ENCODE measurements at places on chromosomes 3 and 15.

GRCh38 chr3:51944451-51945021 is 2.4 kb downstream of the PARP3 start:
- DNase-seq, result no peak

DNA sequence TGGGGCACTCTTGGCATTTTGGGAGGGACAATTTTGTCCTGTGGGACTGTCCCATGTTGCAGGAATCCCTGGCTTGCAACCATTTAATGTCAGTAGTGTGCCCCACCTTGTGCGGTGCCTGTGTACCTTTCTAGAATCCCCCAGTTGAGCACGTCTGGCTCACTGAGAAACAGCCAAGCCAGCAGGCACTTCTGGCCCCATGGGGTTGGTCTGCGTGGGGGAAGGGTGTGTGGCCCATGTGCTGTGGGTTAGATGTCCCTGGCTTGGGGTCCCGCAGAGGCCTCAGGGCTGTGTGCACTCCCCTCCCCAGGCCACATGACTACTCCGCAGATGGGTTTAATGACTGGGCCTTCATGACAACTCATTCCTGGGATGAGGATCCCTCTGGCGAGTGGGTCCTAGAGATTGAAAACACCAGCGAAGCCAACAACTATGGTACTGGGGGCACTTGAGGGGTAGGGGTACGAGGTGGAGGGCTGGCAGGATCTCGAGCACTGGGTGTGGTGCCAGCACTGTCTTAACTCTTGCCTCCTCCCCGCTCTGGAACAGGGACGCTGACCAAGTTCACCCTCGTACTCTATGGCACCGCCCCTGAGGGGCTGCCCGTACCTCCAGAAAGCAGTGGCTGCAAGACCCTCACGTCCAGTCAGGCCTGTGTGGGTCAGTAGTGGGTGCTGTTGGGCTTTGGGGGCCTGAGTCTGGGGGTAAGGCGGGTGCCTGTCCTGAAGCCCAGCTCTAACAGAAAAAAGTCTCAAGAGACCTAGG is 3.7 kb upstream of the FES start:
- no peak for DNase-seq

DNA sequence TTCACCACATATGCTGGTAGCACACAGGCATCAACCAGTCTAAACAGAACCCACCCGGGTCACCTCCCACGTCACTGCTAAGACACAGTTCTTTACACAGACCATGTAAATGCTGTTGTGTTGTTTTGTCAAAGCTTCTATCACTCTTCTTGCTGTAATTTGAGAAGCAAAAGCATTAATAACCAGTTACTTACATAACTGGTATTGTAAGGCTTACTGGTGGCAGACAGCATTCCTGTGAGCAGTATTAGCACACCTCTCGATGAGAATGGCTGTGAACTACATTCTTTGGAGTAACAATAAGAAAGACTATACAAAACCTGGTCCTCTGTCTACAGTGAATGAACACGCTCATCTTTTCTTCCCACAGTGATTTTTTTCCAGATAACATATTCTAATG is 479.2 kb downstream of the LPP start:
- DNase-seq, result no peak

- no peak for DNase-seq
Observed at GRCh38 chr3:178059836-178060235, 476.4 kb upstream of the KCNMB2 start.

DNA sequence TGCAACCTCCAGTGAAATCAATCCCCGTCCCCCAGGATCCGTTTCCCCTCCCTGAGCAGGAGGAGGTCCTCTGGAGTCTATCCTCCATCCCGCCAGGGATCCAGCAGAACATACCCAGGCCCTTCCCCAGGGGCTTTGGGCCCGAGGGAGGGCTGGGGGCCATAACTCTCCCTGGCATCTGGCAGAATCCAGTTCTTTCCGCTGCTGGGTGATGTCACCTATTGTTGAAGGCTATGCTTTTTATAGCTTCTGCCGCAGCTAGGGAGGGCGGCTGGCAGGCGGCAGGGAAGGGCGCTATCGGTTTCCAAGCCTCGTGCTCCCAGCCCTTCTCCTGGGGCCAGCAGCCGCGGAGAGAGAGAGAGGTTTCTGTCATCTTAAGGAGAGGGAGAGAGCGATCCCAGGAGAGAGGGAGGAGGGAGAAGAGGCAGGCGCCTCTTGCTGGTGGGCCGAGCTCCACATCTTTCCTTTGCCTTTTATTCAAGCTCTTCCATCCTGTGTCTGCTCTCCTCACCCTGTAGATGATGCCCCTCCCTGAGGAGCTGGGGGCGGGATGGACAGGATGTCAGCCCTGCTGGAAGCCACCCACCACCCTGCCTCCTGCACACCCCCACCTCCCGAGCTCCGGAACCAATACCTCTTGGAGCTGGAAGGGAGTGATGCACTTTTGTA is 120.1 kb downstream of the ANP32A start:
- no peak for DNase-seq

GRCh38 chr3:104190681-104191080 is 1176.0 kb upstream of the ALCAM start:
- DNase-seq, result peak; percentile 7

GRCh38 chr15:40894681-40895448 is 615 bp downstream of the VPS18 start:
- peak; percentile 58 for DNase-seq

- DNase-seq, result no peak
Observed at GRCh38 chr15:95274101-95274500, 1042.7 kb downstream of the MCTP2 start.

- no peak for DNase-seq
Observed at GRCh38 chr15:33941279-33942063, 26.8 kb upstream of the CHRM5 start.

GRCh38 chr3:32325201-32325600 is 66.5 kb upstream of the CMTM7 start:
- DNase-seq, result no peak

DNA sequence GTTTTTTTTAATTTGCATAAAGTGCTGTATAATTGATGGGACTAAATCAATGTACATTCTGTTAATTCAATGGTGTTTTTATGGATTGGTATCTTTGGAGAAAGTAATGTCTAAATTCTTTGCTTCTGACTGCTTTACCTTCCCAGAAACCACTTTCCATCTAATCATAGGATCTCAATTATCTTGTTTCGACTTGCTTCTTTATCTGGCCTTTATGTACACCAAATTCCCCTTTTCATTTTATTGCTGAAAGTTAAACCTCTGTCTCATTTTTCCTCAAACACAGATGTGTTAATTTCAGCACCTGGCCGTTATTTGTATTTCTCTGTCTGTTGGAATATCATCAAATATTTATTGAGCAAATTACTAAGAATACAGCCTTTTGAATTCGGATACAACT is 287.3 kb upstream of the GBE1 start:
- no peak for DNase-seq

DNA sequence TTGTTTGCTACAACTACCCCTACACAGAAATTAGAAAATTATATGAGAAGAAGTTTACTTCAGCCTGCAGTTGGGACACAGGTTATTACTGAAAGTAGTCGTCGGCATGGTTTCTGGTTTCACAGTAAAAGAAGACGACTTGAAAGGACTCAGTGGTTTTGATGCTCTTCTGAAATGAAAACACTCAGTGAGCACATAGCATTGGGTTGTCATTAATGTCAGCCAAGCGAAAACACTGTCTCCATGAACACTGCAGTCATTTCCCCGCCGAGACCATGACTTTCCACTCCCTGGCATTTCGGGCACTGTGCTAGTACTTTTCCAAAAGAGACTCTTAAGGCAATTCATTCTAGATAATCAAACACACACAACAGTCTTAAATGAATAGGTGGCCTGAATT is 69.2 kb upstream of the ICE2 start:
- no peak for DNase-seq

GRCh38 chr3:189849262-189849661 is 218.1 kb downstream of the TP63 start:
- DNase-seq, result no peak

DNA sequence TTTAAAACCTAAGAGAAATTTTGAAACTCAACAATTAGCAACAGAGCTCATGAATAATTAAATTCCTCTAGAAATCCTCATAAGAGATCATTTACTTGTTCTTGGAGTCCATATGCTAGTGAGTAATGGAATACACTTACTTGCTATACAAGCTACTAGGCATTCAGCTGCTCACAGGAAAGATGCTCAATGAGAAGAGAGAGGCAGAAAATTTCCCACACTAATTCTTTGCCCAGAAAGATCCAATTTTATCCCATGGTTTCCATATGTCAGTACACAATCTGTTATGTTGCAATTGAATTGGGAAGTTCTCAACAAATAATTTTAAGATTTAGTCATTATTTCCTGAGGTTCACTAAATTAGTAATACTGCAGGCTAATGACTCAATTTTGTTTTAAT is 310.4 kb downstream of the RYR3 start:
- DNase-seq, result no peak

GRCh38 chr3:87175732-87176131 is 51.4 kb upstream of the CHMP2B start:
- DNase-seq, result no peak

- no peak for DNase-seq
Observed at GRCh38 chr3:181176601-181177000, 187.1 kb upstream of the DNAJC19 start.

DNA sequence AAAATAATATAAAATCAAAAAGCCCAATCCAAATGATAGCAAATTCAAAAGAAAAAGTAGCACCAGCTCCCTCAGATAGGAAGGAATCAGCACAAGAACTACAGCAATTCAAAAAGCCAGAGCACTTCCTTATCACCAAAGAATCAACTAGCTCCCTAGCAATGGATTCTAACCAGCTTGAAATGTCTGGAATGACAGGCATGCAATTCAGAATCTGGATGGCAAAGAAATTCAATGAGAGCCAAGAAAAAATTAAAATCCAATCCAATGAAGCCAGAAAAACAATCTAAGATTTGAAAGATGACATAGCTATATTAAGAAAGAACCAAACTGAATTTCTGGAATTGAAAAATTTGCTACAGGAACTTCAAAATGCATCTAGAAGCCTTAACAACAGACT is 1334.4 kb upstream of the ALCAM start:
- DNase-seq, result no peak

- DNase-seq, result no peak
Observed at GRCh38 chr3:169493521-169494141, 169.9 kb downstream of the MECOM start.

- DNase-seq, result no peak
Observed at GRCh38 chr15:39144613-39145499, 436.0 kb upstream of the THBS1 start.

GRCh38 chr15:99923711-99924110 is 190.5 kb upstream of the LYSMD4 start:
- no peak for DNase-seq

DNA sequence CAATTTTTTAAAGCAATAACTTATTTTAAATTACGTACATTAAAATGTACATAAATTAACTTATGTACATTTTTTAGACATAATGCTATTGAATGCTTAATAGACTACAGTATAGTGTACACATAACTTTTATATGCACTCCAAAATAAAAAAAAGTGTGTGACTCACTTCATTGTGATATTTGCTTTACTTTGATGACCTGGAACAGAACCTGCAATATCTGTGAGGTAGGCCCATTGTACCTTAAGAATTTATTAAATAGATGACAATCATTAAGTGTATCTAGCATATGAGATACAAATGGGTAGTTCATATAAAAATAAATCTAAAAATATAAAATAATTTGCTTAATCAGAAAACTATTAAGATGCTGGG is 276.7 kb downstream of the NFKBIZ start:
- no peak for DNase-seq

DNA sequence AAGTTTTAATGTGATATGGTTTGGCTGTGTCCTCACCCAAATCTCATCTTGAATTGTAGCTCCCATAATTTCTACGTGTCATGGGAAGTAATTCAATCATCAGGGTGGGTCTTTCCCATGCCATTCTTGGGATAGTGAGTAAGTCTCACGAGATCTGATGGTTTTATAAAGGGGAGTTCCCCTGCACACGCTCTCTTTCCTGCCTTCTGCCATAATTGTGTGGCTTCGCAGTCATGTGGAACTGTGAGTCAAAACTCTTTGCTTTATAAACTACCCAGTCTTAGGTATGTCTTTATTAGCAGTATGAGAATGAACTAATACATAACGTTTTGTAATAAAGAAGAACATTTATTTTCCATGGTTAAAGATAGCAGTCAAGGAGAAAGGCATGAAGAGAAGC is 39.2 kb upstream of the GOLIM4 start:
- no peak for DNase-seq

DNA sequence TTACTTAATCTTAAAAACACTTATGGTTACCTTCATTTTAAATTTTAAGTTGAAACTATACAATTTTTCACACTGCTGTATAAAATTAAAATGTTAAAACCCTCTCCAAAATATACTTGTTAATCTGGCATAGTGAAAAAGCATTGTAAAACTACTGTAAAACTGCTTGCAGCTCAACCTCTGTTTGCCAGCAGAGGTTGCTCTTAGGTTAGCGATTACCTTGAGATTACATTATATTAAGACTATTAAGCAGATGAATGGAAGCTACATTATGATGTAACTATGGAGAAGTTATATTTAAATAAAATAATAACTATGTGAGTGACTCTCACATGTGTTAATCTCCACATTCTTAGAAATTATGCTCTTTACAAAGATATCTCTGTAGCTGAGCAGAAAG is 143.6 kb upstream of the SLITRK3 start:
- DNase-seq, result no peak

- DNase-seq, result no peak
Observed at GRCh38 chr15:78080088-78080460, 2.6 kb upstream of the TBC1D2B start.

DNA sequence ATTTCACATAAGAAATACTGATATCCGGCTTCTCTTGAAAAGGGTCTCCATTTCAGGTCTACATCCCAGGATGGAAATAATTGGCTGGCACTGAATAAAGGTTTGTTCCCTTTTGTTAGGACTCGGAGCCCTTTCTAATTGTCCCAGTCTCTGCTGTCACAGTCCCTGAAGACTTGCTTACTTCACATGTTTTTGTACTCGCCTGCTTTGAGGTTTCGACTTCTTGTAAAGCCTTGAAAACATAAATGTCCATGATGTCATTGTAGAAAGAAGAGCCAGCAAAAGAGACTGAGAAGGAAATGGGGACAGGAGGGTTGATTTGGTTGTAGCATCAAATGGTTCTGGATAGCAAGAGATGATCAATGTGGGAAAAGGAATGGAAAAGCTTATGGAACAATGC is 963.4 kb upstream of the SEMA6D start:
- no peak for DNase-seq

DNA sequence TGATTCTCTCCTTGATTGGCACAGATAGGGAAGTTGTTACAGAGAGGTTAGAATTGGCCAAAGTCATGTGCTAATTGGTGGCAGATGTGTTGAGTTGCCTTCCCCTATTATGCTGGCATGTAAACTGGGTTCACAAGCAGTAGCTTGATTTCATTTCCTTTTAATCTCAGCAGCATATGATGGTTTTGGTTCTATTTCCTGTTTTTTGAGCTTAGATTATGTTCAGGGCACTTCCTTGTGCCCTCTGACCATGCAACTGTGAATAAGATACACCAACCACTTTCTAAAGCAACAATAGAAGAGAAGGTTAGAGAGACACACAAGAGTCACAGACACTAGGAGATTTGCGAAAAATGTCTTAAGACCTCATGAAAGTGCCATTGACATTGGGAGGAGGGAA is 16.5 kb downstream of the HPS3 start:
- DNase-seq, result no peak

Data from HS-27A (cell line).